ENCODE measurements at places on chromosomes 2 and 18.

- DNase-seq, result no peak
These were observed 41.7 kb downstream of the RAB3GAP1 start for GRCh38 chr2:135093670-135094330.

- DNase-seq, result no peak
These were observed 38.7 kb upstream of the SERTAD2 start for GRCh38 chr2:64692401-64692800.

DNA sequence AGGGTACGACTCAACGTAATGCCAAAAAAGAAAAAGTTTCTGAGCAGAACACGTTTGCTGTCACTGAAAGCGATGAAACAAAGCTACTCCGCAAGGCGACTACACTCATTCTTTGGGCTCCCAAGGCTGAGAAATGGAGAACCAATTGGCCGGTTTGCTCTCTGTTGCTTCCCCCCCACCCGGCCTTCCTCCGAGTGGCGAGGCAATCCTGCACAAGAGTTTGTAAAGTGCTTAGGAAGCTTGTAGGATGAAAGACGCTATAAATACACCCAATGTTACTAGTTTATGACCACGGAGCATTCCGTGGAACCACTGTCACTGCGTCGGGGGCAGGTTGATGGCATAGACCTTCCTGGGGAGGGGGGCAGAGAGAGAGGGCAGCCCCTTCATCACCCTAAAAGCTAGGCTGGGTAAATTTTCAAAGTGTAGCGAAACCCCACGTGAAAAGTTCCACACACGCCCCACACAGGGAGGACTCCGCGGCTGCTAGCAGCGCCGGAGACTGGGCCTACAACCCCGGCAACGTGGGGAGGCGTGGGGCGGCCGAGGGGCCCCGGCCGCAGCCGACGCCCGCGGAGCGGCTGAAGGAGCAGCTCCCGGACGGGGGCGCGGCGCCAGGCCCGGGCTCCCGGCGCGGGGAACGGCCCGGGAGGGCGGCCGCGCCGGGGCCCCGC is 915 bp downstream of the CUL3 start:
- peak; percentile 30 for DNase-seq

GRCh38 chr2:25355270-25355669 is 13.5 kb upstream of the DNMT3A start:
- no peak for DNase-seq

DNA sequence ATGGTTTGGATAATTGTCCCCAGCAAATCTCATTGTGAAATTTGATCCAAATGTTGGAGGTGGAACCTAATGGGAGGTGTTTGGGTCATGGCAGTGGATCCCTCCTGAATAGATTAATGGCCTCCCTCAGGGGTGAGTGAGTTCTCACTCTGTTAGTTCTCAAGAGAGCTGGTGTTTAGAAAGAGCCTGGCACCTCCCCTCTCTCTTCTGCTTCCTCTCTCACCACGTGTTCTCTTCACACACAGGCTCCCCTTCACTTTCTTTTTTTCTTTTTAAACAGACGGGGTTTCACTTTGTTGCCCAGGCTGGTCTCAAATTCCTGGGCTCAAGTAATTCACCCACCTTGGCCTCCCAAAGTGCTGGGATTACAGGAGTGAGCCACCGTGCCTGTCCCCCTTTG is 111.6 kb upstream of the LTBP1 start:
- no peak for DNase-seq

GRCh38 chr18:48105317-48105716 is 174.9 kb upstream of the SMAD2 start:
- no peak for DNase-seq

DNA sequence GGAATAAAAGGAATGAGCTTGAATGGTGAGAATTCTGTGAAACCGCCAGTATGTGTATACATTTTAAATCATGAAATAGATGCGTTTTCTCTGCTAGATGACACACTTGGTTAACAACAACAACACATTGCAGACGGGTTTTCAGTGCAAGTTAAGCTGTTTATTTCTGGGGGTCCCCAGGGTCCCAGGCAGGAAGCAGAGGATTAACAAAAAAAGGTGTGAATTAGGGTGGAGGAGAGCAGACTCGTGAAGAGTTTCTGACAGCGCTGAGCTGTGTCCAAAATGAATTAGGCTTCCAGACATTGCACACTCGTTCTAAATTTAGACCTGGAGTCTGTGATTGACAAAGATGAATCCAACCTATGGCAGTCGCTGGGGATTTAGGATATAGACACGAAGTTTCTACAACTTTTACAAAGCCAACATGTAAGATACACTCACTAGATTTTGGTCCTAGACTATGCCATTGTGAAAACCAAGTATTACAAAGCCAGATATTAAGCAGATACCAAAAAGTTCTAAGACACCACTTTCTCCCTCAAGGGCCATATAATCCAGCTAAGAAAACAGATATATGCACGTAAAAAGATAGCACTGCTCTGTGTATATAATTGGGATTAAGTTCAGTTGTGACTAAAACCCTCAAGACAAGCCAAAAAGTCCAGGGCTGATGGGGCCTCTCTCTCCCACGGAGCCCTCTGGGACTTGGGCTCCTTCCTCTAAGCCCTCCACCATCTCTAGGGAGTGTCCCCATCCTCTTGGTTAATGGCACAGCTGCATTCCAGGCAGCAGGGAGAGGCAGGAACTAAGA is 120.2 kb downstream of the ACAA2 start:
- no peak for DNase-seq

- no peak for DNase-seq
These were observed 905.1 kb downstream of the NRXN1 start for GRCh38 chr2:50126845-50127244.

DNA sequence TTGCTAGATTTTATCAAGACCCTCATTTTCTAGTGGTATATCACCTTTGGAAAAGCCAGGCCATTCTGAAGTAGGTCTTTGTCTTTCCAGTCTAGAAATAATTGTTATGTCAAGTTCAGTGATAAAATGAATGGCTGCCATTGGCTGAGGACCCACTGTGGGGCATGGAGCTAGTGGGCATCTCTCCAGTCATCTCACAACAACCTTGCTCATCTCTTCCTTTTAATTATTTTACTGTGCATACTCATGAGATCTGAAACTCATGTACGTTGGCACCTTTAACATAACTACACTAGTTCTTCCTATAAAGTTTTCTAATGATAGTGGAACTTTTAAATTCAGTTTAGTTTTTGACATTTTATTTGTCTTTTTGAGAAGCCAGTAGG is 240.9 kb downstream of the SLC8A1 start:
- DNase-seq, result peak; percentile 6

DNA sequence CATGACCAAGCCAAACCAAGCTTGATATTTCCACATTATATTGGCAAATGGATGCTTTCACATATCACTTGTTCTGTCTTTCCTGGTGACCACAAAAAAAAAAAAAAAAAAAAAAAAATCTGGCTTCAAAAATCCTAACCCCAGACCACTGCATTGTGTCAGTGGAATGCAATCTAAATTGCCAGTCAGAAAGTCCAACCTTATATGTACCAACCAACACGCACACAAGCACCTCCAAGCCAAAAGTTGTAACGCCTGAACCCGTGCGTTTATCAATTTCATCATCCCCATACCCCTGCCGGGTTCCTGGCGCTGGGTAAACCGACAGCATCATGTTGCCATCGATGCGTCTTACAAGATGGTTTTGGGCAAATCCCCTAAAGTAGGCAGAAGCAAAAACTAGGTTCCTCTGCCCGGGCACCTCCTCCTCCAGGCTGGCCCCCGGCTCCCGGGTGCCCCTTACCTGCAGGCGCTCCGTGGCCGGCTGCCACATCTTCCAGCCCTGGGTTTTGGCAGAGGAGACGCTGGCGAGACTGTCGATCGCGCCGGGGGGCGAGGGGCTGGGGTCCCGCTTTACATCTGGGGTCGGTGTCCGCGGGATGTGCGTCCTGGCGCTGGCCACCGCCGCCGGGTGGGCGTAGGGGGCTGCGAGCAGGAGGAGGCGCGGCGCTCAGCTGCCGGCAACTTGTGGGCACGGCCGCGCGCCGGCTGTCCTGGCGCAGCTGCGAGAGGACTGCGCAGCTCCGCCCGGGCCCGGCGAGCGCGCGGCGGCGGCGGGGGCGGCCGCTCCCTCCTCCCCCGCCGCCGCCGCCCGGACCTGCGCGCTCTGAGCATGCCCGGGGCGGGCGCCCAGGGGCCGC is at the start of gene PID1:
TSS of gene PID1 (minus strand) at position 737 of the 860 bp plus-strand sequence. CDS start at position 493, 244 bp downstream.
- DNase-seq, result no peak

GRCh38 chr2:235115521-235115920 is 163.7 kb downstream of the SH3BP4 start:
- DNase-seq, result no peak

DNA sequence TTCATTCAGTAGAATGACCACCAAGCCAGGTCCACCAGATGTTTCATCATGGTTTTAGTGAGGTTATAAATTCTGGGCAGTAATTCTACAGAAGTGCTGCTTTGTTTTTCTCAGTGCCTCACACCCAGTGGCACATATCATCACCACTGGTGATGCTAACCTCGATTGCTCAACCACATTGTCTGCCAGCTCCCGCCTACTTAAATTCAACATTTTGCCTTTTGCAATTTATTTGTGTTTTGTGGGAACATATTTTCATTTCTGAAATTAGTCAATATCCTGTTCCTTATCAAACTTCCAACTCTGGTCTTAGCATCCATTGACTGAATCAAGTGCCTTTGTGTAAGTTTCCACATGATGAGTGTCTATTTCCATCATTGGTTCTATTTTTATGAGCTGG is 62.3 kb upstream of the TMEM178A start:
- DNase-seq, result no peak

- DNase-seq, result peak; percentile 22
These were observed 34.9 kb downstream of the FEZ2 start for GRCh38 chr2:36562973-36563532.

DNA sequence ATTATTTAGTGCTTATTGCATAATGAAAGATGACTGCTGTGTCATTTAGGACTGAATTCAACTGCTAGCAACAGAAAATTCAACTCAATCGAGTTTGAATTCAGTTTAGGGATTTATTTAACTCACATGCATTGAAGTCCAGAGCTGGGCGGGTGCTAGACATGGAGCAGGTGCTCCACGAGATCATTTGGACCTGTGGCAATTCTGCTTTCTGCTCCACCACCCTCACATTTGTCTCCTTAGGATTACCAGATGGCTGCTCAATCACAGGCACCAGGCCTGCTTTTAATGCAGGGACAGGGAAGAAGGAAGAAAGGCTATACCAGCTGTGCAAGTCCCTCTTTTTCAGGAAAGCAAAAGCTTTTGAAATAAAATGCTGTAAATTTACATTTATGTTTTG is 572.9 kb upstream of the SLC8A1 start:
- no peak for DNase-seq

DNA sequence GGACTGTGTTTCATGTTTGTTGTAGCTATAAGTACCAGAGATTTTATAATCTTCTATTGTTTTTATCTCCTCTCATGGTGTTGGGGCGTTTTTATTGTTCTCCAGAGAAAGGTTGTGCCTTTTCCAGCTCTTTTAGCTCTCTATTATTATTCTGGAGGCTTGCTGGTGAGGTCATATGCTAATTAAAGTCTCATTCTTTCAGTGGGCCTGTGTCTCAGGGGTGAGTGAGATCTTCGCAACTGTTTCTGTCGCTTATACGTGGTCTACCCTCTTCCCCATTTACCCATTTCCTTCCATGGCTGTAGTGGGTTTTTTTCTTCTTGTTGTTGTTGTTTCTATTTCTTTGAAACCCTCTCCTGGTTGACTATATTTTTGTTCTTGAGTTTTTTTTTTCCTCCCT is 584.9 kb downstream of the TMEM182 start:
- no peak for DNase-seq

All from activated CD4-positive, alpha-beta T cell treated with anti-CD3 and anti-CD28 coated beads, Interleukin-10, Interleukin-2, amounts not matched to agents 100 ng/mL and 50 ng/mL, durations not matched to agents 16 hours and 8 hours (primary cell).